ENCODE measurements at places on chromosomes 6 and 20.

GRCh38 chr6:3749067-3749841 is 2.3 kb downstream of the PXDC1 start:
- no peak for DNase-seq

- no peak for DNase-seq
Observed at GRCh38 chr20:61769286-61769832, 296.3 kb downstream of the TAF4 start.

DNA sequence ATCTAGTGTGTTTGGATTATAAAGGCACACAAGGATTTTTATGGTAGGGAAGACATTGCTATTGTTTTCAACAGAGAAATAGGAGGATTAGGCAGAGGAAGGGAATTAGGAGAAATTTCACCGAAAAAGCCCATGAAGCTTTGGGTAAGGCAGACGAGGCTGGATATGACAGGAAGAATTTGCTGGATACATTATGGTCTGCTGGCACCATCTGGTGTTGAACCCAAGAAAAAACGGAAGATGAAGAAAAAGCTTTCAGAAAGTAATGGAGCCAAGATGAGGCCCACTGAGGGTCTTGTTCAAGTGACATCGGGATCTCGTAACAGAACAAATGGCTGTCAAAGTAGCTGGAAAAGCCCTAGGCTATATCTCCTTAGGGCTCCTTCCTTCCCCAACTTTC is 56.5 kb downstream of the OR2J2 start:
- no peak for DNase-seq

- no peak for DNase-seq
Observed at GRCh38 chr20:53202777-53203176, 230.6 kb downstream of the TSHZ2 start.

DNA sequence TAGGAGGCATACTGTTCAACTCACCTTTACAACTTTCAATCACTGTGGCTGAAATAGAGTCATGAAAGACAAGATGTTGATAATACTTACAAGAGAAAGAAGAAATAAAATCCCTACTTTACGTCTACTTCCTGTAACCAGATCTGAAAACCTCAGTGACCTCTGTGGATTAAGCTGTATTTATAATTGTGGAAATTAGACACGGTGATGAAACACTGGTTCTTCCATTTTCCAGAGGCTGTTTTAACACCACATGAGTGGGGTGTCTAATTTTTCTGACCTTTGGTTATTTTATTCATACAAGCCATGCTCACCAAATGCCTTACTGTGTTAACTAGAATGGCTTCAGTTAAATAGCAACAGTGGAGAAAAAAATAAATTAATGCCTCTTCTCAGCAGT is 58.5 kb upstream of the HIVEP1 start:
- no peak for DNase-seq

GRCh38 chr6:163721922-163722692 is 307.6 kb downstream of the QKI start:
- DNase-seq, result no peak

GRCh38 chr6:33412140-33413009 is 1.6 kb downstream of the PHF1 start:
- no peak for DNase-seq

DNA sequence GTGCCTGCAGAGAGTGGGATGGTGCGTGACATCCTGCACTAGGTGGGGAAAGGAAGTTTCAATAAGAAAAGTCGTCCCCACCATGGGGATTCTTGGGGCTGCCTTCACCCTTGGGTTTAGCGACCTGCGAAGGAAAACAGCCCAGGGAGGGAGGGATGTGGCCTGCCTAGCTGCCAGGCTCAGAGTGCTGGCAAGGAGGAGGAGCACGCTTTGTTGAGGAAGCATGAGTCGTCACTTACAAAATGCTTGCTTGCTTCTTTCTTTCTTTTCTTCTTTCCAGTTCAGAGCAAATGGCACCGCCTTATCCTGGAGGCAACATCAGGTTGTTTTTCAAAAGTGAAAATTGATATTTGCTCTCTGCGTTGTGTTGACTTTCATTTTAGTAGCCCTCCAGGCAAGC is 123.2 kb downstream of the TFAP2C start:
- no peak for DNase-seq

- DNase-seq, result no peak
Observed at GRCh38 chr6:165722022-165722421, 59.0 kb upstream of the PDE10A start.

GRCh38 chr6:89386917-89387491 is 25.1 kb downstream of the RRAGD start:
- DNase-seq, result no peak

GRCh38 chr6:5828296-5828695 is 178.4 kb downstream of the NRN1 start:
- no peak for DNase-seq

- no peak for DNase-seq
Observed at GRCh38 chr6:98581705-98582104, 252.7 kb upstream of the POU3F2 start.

GRCh38 chr6:14381829-14382677 is 264.5 kb downstream of the CD83 start:
- DNase-seq, result no peak

DNA sequence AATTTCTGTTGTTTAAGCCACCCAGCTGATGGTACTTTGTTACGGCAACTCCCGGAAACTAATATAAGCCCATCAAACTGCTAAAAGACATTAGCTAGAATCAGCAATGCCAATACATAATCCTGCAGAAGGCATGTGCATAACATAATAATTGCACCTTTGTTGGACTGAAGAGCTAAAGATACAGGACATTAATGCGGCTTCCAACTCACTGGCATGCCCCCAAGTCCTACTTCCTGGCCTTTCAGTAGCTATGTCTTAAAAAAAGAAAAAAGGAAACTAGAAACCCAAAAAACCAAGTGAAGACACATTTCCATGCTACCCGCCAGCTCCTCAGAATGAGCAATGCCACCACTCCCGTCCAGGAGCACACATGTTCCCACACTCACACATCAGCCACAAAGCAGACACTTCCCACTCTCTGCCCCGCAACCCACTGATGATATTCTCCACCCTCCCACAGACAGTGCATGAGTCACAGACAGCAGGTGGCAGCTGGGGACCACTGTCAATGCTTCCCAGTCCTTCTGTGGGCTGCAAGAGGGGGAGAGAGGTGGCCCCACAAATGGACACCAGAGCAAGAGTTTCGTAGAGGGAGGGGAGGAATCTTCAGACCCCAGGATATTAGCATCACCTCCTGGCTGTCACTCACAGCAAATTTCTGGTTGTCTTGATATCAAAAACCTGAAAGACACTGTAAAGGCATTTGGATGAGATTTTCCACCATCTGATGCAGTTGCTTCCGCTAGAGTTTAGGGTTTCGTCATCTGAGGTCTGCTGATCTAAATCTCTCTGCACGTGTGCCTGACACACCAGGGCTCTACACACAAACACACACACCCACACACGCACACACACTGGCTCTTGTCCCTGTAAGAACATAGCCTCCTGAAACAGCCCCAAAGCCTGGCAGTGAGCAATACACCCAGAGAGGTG is 32.8 kb downstream of the GFOD1 start:
- DNase-seq, result no peak

GRCh38 chr6:57254055-57254717 is 32.1 kb upstream of the RAB23 start:
- no peak for DNase-seq

DNA sequence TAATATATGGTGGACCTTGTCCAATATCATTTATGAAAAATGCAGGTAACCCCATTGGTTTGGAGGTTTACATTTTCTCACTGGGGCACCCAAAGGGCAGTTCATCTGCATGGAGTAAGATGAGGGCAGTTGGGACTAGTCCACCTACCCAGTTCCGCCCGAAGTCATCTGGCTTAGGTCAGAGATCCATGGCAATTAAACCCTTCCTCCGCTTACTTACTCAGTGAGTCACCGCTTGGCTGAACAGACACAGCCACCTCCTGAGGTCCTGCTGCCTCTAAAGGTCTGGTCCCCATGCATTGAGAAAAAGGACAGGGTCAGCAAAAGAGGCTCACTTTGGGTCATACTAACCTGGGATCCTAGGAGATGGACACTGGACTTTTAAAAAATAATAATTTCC is 102.9 kb upstream of the PRL start:
- DNase-seq, result no peak

DNA sequence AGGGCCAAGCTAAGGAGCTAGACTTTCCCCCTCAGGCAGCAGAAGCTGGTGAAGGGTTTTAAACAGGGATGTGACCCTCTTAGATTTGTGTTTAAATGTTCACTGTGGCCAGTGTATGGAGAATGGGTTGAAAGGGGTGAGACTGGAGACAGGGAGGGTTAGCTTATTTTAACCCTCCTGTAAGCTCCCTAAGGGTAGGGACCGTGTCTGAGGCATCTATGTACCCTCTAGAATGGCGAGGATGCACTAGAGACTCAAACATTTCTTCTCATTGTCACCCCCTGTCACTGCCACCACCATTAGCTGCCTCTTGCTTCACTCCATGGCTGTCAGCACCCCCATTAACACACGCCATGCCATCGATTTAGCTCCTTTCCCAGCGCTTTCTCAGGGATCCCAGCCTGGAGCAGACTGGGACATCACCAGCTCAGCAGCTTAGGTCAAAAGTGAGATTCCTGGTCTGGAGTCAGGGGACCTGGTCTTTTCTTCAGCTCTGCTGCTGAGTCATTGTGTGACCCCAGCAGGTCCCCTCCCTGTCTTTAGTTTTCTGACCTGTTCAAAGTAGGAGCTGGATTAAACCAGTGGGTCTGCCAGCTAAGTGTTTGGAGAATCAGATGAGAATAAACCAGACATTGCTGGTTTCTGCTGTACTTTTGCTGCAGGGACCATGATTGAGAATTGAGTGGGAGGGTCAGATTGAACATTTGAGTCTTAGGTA is 1.1 kb upstream of the SLC22A7 start:
- DNase-seq, result no peak

DNA sequence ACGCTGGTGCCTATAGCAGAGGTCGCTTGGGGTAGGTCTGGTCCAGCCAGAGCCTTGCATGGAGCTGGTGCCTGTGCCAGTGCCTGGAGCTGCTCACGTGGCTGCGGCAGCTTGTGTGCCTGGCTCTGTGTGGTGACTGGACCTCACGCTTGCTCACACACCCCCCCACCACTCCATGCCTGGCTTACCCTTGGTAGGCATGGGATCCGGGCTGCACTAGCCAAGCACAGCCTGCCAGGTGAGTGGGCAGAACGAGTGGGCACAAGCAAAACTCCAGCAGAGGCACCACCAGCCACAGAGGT is 13.0 kb upstream of the DBNDD2 start:
- DNase-seq, result no peak

GRCh38 chr20:54051068-54051467 is 19.3 kb downstream of the BCAS1 start:
- DNase-seq, result no peak

DNA sequence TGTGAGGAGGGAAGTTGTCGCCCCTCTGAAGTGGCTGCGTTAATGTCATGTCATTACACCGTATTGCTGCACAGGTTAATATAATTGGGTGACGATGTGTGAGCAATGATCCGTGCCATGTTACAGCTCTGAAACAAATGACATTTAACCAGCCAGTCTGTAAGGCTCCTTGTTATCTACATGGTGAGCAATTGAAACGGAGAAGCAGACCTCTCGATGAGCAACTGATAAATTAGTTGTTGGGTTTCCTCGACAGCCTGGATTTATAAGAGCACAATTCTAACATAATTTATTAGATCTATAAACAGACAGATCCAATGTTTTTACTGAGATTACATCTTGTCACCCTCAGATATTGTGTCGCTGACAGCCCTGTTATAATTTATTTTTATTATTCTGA is 49.9 kb upstream of the MAFB start:
- DNase-seq, result peak; percentile 78

GRCh38 chr6:97053643-97054411 is 129.3 kb downstream of the KLHL32 start:
- no peak for DNase-seq

GRCh38 chr6:101013612-101014195 is 132.6 kb upstream of the ASCC3 start:
- DNase-seq, result no peak

DNA sequence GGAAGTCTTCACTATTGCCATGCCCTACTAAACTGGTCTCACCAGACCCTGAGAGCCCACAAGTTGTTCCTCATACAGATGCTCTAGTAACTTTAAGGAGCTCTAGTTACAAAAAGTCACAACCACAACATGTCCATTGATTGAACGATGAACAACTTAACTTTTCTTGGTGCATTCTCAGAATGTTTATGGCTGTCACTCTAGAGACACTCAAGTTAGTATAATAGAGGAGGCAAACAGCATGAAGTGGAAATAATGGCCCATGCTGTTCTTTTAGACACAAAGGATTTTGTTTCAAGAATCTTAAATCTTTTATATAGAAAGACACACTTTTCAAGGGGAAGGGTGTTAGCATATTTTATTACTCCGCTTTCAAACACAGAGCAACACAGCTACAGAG is 934.4 kb downstream of the HACE1 start:
- peak; percentile 36 for DNase-seq
